ENCODE measurements at places on chromosomes 16 and 17. TPM values are rescaled to one million over a fixed set of nuclear protein-coding genes. Genes with fewer than 3 reads are reported as not detected.

GRCh38 chr16:57475711-57476339 lies 10.5 kb downstream of the DOK4 start:
- no peak for DNase-seq

DNA sequence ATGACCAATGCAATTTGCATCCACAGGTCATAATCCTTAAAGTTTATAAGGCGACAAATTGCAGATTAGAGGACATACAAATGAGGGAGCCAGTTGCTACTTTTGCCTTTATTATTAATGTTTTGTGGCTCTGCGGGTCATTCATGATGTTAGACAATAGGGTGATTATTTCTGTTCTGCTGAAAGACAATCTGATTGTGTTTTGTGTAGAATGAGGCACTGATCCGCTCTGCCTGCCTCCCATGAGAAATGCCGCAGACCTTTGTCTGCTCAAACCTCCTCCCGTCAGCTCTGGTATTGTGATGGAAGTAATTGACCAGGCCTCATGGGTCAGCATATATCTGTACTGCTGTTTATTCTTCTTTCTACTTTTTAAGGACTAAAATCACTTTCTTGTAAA lies 224.9 kb downstream of the PRKCA start:
- DNase-seq: no peak

DNA sequence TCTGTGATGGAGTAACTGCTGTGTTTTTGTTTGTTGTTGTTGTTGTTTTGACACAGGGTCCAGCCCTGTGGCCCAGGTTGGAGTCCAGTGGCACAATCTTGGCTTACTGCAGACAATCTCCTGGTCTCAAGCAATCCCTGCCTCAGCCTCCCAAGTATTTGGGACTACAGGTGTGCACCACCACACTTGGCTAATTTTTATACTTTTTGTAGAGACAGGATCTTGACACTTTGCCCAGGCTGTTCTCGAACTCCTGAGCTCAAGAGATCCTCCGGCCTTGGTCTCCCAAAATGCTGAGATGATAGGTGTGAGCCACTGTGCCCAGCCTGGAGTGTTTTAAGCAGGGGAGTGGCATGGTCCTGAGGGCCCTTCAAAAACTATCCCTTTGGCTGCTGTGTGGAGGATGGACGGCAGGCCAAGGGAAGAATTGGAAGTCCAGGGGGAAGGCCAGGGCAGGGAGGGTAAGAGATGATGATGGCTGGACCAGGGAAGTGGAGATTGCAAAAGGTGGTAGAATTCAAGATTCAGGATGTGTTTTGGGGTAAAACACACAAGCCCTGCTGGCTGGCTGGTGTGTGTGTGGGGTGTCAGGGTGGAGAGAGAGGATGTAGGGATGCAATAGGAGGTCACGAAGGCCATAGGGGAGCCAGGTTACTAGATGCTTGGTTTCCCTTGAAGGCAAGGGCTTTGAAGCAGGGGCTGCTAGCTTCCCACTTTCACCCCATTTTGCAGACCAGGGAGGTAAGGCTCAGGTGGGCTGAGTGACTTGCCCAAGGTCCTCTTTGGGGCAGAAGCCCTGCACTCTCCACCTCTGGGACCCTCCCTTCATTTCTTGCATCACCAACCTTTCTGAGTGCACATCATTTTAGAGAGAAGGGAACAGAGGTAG lies 18.8 kb upstream of the PLLP start:
- no peak for DNase-seq

GRCh38 chr17:31548709-31549108 lies 157.2 kb downstream of the RAB11FIP4 start:
- no peak for DNase-seq

DNA sequence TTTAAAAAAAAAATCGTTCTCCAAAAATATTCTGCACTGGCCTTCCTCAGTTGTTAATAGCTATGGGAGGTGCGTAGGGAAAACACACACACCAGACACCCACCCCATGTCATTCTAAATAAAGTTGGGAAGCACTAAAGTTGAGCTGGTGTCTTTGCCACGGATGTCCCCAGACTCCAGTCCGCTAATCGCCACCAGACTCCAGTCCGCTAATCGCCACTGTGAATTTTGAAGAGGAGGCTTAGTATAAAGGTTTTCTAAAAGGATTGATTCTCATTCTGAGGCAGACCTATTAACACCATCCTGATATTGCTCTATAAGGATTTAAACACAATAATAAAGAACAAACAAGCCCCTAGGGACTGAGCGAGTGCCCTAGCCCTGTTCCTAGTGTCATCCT lies 22.7 kb upstream of the CPSF4L start:
- DNase-seq: no peak

DNA sequence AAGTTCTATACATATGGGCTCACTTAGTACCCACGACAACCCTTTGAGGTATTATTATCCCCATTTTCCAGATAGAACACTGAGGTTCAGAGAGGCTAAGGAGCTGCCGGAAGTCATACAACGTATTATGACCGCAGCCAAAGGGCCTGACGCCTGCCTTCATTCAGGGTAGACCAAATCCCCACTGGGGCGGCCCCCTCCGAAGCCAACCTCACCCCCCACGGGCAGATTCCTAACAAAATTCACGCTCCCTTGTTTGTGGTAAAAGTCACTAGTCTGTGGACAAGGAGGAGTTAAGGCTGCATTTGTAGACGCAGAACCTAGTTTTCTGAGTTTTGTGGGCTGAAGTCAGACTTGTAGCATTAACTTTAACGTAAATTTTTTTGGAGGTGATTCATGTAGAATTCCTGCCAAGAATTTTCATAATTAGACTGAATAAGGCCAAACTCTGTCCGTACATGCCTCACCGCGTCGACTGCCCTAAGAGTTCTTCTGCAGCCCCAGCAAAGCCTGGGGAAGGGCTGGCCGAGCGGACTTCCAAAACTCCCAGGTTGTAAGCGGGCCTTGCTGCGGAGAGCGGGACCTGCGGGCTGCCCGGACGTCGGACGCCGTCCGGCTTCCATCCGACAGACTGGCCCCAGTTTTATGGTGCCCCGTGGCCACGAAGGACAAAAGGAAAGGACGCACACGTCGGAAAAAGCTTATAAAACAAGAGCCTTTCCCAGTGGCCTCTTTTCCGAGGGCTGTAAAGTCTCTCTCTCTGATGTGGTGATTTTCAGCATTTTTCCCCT lies 75.7 kb downstream of the NXN start:
- DNase-seq: peak; percentile 79

GRCh38 chr16:15601212-15601879 lies 41.6 kb downstream of the MARF1 start:
- DNase-seq: no peak

GRCh38 chr16:68993885-68994284 lies 111.6 kb upstream of the HAS3 start:
- peak; percentile 85 for DNase-seq

GRCh38 chr16:48788475-48788874 lies 178.5 kb upstream of the N4BP1 start:
- DNase-seq: no peak

GRCh38 chr17:14552306-14552705 lies 251.4 kb downstream of the HS3ST3B1 start:
- DNase-seq: no peak

GRCh38 chr17:76432004-76432403 lies 20.9 kb downstream of the UBE2O start:
- no peak for DNase-seq

- no peak for DNase-seq
Observed at GRCh38 chr16:21698169-21699032, 34.6 kb downstream of the OTOA start.

Gene EVI2A
- polyA plus RNA-seq: 1.2 TPM

Data from AG04450 (cell line).